ENCODE measurements at places on chromosomes 16 and 17.

DNA sequence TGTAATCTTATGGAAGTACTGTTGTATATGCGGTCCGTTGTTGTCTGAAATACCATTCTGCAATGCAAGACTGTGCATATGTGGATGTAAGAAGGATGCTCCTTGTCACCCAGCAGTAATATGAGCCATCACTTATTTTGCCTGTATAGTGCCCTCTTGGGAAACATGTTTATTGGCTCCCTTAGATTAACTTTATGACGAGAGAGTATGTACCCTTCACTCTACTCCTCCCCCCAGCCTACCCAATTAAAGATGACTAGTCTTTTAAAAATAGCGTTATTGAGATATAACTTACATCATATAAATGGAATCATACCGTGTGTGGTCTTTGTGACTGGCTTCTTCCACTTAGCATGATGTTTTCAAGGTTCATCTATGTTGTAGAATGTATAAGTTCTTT is 33.6 kb downstream of the FTO start:
- no peaks in the 10 kb centered on the region for H3K27me3 ChIP-seq
- H3K36me3 ChIP-seq, result no peaks in the 10 kb centered on the region
- DNase-seq, result no peak
- H3K4me1 ChIP-seq, result peaks cover 11% of the 10 kb centered on the region

DNA sequence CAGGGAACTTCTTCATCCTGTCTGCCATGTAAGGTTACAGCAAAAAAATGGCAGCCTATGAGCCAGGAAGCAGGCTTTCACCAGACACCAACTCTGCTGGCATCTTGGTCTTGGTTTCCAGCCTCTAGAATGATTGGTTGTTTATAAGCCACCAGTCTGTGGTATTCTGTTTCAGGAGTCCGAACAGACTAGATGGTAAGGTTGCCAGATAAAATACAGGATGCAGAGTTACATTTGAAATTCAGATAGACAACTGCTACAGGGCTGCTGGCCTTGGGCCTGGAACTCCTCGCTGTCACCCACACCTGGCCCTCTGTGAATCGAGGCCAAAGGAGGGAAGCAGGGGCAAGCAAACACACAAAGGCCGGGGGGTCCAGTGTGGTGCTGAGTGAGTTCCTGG is 478.8 kb upstream of the CCL2 start:
- H3K27me3 ChIP-seq, result peaks cover 2% of the 10 kb centered on the region
- no peaks in the 10 kb centered on the region for H3K36me3 ChIP-seq
- H3K27ac ChIP-seq, result no peak overlapping the region
- no peak overlapping the region for H3K4me3 ChIP-seq
- DNase-seq, result no peak

DNA sequence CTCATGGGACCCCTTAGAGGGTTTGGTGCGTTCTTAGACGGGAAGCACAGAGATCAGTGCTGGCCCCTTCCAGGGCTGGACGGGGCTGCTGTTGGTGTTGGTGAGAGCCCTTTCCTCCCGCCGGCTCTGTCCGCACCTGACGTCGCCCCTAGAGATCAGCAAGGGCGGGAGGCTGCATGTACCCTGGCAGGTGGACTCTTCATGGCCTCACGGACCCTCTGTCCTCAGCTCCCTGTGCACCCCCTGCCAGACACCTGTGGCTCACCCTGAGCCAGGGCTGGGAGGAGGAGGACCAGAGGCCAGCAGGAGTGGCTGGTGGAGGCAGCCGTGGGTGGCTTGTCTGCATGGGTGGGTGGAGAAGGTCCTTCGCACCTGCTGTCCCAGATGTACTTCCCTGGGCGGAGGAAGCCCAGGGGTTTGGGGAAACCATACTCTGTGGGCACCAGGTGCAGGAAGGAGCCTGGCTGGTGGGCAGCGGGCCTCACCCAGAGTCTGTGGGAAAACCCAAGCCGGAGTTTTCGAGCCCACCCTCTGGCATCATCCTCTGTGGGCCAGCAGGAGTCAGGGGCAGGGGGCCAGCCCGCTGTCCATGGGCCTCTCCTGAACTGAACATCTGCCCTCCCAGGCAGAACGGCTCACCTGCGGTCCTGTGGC is 348.6 kb downstream of the SEC14L1 start:
- DNase-seq, result peak; percentile 66
- H3K4me1 ChIP-seq, result no peaks in the 10 kb centered on the region

- peak overlapping the region; percentile 77 for H3K27ac ChIP-seq
- no peaks in the 10 kb centered on the region for H3K27me3 ChIP-seq
- no peak overlapping the region for H3K4me3 ChIP-seq
Observed at GRCh38 chr16:57591086-57591869, 37.2 kb upstream of the ADGRG1 start.

DNA sequence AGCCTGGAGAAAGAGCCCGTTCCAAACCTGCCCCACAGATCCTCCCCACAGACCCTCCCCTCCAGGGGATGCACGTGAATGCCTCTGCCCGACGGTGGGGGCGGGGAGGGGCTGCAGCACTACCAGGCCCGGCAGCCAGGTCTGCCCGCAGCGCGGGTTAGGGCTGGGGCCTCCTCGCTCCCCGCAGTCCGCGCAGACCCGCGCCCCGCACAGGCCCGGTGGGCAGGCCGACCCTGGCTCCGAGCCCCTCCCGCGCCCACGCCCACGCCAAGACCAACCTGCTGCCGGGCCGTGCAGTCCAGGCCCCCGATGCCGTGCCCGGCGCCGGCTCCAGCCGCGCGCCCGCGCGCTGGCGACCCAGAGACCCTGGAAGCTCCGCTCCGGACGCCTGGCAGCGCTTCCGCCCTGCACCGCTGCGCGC is at the start of gene RPUSD1:
Gene RPUSD1 (minus strand): TSS at position 404 of the 421 bp plus-strand sequence. CDS start 644 bp downstream, outside the sequence.
- no peak for DNase-seq
- H3K4me1 ChIP-seq, result no peaks in the 10 kb centered on the region
- peak within 1 kb of the TSS; percentile 93 for H3K4me3 ChIP-seq

GRCh38 chr17:59074494-59074893 is 32.2 kb downstream of the TRIM37 start:
- H3K4me1 ChIP-seq, result peaks cover 5% of the 10 kb centered on the region
- H3K4me3 ChIP-seq, result no peak overlapping the region
- peaks cover 89% of the 10 kb centered on the region for H3K36me3 ChIP-seq
- no peak for DNase-seq

DNA sequence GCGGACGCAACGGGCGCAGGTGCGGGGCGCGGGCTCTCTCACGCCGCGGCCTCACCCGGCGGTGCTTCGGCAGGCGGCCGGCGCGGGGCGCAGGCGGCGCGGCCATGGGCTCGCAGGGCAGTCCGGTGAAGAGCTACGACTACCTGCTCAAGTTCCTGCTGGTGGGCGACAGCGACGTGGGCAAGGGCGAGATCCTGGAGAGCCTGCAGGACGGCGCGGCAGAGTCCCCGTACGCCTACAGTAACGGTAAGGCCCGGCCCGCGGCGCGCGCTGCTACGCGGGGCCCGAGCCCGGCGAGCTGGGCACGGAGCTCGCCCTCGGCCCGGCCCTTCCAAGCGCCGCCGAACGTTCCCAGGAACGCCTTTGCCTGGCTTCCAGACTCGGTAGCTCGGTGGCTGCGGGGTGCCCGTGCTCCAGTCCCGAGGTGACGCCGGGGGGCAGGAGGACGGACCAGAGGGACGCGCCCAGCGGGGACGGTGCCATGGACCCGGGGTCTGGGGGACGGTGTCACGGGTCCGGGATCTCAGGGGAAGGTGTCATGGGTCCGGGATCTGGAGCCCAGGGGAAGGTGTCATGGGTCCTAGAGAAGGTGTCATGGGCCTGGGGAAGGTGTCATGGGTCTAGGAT is 435 bp downstream of the RAB40C start:
- H3K27me3 ChIP-seq, result no peaks in the 10 kb centered on the region
- H3K4me3 ChIP-seq, result peak overlapping the region; percentile 57
- H3K36me3 ChIP-seq, result no peaks in the 10 kb centered on the region

GRCh38 chr16:74936902-74937560 is 47.9 kb downstream of the WDR59 start:
- peaks cover 78% of the 10 kb centered on the region for H3K36me3 ChIP-seq
- no peak overlapping the region for H3K27ac ChIP-seq
- H3K4me1 ChIP-seq, result no peaks in the 10 kb centered on the region
- no peak for DNase-seq
- no peak overlapping the region for H3K4me3 ChIP-seq

DNA sequence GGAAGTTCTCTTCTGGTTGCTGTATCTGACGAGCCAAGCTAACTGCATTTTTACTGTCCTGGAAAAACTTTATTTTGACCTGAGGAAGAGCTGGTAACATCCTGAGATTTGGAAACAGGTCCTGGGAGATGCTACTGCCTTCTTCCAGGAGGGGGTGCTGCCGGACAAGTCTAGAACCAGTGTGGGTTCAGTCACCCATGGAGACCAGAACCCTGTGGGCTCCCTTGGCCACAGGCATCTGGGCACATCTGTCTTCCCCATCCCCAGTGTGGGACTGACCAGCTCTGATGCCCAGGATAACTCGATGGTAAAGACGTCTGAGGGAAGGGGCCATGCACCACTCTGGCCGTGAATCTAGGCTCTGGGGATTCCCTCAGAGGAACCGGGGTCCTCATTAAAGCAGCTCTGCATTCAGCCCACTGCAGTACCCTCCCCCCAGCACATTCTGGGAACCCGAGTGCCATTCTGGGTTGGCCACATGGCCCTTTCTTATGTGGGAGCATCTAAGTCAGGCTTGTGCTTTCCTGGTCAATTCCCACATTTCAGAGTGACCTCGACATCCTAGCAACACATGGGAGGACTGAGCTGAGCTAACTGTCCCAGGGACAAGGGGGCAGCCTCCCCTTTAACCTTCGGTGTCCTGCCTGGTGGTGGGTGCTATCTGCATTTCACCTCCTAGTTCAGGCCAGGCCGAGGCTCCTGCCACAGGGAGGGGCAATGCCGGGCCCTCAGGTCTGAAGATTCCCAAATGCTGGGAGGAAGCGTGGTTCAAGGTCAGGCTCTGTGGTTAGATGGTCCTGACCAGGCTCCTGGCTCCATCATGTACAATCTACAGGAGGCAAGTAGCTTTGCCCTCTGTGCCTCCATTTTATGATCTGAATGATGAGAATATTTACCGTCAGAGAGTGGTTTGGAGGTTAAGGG is 6.4 kb downstream of the C16orf86 start:
- H3K4me3 ChIP-seq, result no peak overlapping the region
- no peaks in the 10 kb centered on the region for H3K36me3 ChIP-seq
- H3K4me1 ChIP-seq, result peaks cover 5% of the 10 kb centered on the region
- DNase-seq, result no peak
- peak overlapping the region; percentile 19 for H3K27ac ChIP-seq

- H3K27ac ChIP-seq, result no peak overlapping the region
- no peak overlapping the region for H3K4me3 ChIP-seq
- no peaks in the 10 kb centered on the region for H3K36me3 ChIP-seq
- no peaks in the 10 kb centered on the region for H3K4me1 ChIP-seq
- H3K27me3 ChIP-seq, result no peaks in the 10 kb centered on the region
- DNase-seq, result no peak
Observed at GRCh38 chr16:15749371-15749770, 99.3 kb downstream of the NDE1 start.

- H3K27me3 ChIP-seq, result no peaks in the 10 kb centered on the region
- DNase-seq, result peak; percentile 11
- no peak overlapping the region for H3K4me3 ChIP-seq
- no peak overlapping the region for H3K27ac ChIP-seq
Observed at GRCh38 chr16:12096828-12097522, 120.4 kb downstream of the SNX29 start.

GRCh38 chr16:58360041-58360634 is 32.1 kb upstream of the GINS3 start:
- H3K36me3 ChIP-seq, result no peaks in the 10 kb centered on the region
- no peaks in the 10 kb centered on the region for H3K27me3 ChIP-seq
- no peak overlapping the region for H3K27ac ChIP-seq
- DNase-seq, result no peak
- no peak overlapping the region for H3K4me3 ChIP-seq

- no peak overlapping the region for H3K27ac ChIP-seq
- no peaks in the 10 kb centered on the region for H3K27me3 ChIP-seq
- no peak overlapping the region for H3K4me3 ChIP-seq
- peaks cover 2% of the 10 kb centered on the region for H3K4me1 ChIP-seq
Observed at GRCh38 chr16:87150681-87151280, 166.4 kb downstream of the C16orf95 start.

GRCh38 chr17:71976011-71976649 is 144.7 kb upstream of the SOX9 start:
- H3K27ac ChIP-seq, result peak overlapping the region; percentile 78
- H3K27me3 ChIP-seq, result no peaks in the 10 kb centered on the region

DNA sequence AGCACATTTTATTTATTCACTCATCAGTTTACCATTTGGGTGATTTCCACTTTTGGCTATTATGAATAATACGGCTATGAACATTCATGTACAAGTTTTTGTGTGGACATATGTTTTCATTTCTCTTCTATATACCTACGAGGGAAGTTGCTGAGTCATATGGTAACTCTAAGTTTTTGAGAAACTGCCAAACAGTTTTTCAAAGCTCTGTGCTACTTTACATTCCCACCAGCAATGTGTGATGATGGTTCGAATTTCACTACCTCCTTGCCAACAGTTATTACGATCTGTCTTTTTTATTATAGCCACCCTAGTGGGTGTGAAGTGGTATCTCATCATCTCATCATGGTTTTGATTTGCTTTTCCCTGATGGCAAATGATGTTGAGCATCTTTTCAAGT is 63.7 kb upstream of the MRTFB start:
- H3K27ac ChIP-seq, result no peak overlapping the region
- H3K27me3 ChIP-seq, result no peaks in the 10 kb centered on the region
- H3K4me3 ChIP-seq, result no peak overlapping the region

DNA sequence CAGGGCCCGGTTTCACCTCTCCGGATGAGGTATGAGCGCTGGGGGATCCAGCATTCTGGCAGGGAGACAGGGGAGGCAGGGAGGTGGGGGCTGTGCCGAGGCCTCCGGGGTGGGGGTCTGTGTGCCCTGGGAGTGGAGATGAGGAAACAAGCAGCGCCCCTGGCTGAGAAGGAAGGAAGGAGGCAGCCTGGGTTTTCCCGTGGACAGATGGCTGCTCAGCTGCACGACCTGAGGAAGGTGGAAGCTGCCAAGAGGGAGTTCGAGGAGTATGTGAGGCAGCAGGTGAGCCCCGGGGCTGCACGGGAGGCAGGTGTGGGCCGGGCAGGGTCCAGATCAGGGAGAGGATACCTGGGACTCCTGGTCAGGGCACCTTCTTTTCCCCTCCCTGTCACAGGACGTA is 4.3 kb downstream of the RNF112 start:
- no peaks in the 10 kb centered on the region for H3K4me1 ChIP-seq
- DNase-seq, result no peak
- H3K27ac ChIP-seq, result no peak overlapping the region

Measured in RWPE2 (cell line).